ENCODE measurements at places on chromosomes 12 and 14.

DNA sequence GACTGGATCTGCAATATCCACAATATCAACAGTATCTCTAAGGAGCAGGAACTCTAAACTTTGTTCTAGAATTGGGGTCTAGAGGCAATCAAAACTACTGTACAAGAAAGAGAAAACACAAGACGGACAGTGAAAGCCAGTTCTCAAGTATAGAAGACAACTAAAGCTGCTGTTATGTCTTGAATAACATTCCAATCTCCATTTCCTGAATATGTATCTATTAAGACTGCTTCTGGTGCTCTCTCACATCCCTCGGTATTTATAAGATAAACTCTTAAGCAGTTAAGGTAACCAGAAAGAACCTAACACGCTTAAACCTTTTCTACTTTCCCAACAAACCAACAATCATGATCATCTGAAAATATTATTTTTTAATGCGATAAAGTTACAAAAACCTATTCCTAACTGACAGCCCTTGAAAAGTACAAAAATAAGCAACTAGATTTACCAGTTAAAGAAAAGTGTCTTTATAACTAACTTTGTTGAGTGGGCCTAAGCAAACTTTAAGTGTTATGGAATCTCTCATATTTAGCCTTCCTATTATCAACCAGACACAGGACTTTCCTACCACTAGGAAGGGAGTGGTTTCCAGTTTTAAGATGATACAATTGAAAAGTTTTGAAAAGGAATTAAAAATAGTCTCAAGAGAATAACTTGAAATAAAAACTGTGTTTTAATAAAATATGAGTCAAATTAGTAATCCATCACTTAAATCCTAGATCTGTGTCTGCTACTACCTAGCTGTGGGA is 30.7 kb downstream of the NUMB start:
- no peak for DNase-seq

DNA sequence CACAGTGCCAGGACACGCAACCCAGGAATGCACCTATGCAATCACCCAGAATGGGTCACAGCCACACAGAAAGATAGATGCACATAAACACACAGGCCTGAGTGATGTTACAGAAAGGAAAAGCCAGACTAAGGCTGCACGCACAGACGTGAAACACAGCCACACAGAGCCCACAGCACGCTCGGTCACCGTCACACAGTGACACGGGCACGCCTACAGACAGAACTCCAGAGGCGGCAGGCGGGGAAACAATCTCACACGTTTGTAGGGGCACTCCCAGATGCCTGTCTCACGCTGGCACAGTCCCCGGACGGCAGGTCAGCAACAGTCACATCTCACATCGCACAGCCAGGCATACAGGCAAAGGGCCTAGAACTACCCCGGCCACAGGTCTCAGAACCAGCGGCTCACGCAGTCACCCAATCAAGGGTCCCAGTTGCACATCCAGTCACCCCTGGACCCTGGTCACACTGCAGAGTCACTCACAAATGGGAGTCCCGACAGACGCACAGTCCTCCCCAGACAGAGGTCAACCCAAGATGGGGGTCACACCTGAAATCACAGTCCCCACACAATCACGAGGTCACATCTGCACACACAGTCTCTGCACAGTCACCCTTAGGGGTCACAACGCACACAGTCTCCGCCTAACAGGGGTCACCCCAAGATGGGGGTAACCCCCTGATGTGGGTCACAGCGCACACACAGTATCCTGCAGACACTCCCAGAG is 790 bp downstream of the SSH1 start:
- DNase-seq = peak; percentile 35

- DNase-seq = no peak
These were observed 127.1 kb downstream of the CAPZA3 start for GRCh38 chr12:18864900-18865561.

DNA sequence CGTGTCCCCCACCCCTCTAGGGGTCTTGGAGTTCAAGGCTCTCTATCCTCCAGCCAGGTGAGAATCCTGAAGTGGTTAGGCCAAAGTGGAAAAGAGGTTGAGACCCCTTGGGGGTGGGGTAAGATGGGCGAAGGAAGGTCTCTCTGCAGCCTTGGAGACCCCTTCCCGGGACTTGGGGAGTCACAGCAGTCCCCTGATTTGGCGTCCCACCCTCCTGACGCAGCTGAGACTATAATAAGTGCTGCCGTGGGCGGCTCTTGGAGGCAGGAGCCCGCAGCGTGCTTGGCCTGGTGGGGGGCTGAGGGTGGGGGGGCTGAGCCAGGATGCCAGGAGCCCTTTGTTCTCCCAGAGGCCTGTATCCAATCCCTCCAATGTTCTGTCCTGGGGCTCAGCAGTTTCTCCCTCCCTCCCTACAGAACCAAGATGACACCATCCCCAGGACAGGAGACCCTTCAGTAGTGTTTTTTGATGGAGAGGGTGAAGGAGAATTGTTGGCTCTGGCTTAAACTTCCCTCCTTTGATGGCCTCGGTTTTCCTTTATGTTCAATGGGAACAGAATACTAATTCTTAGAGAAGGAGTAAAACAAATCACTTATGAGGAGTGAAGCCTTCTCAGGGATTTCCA is 1.5 kb upstream of the AGAP2 start:
- no peak for DNase-seq

DNA sequence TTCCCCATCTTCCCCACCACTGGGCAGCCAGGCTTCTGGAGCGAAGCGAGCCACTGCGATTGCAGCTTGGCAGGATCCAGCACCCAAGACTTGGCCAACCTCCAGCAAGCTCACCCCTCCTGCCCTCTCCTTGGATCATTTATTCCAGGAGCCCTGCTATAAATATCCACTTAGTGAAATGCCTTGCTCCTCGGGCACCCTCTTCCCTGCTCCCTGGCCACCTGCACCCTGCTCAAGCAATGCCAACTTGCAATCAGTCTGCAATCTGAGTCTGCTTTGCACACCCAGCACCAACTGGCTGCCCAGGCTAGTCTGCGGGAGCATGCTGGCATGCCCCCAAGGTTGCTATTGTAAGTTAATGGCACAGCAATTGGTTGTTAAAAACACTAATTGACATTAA is 666.0 kb downstream of the MED13L start:
- DNase-seq = no peak

- no peak for DNase-seq
These were observed 112.2 kb downstream of the SLC16A7 start for GRCh38 chr12:59708064-59708463.

GRCh38 chr12:51865757-51866270 is 17.3 kb upstream of the FIGNL2 start:
- no peak for DNase-seq

- DNase-seq = no peak
These were observed 376.2 kb downstream of the DPF3 start for GRCh38 chr14:72517736-72518135.

- DNase-seq = no peak
These were observed 1.7 kb downstream of the RASSF8 start for GRCh38 chr12:25960143-25960542.

- DNase-seq = no peak
These were observed 259.1 kb downstream of the PCNX1 start for GRCh38 chr14:71166180-71166837.

DNA sequence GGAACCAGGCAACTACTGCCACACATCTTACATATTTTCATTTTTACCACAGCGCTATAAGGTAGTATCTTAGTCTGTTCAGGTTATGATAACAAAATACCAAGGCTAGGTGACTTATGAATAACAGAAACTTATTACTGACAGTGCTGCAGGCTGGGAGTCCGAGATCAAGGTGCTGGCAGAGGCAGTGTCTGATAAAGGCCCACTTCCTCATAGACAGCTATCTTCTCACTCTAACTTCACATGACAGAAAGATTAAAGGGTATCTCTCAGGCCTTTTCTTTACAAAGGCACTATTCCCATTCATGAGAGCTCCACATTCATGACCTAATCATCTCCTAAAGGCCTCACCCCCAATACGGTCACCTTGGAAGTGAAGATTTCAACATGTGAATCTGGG is 59.8 kb upstream of the MDM1 start:
- no peak for DNase-seq

- DNase-seq = no peak
These were observed 41.4 kb downstream of the PTPRQ start for GRCh38 chr12:80485222-80485987.

DNA sequence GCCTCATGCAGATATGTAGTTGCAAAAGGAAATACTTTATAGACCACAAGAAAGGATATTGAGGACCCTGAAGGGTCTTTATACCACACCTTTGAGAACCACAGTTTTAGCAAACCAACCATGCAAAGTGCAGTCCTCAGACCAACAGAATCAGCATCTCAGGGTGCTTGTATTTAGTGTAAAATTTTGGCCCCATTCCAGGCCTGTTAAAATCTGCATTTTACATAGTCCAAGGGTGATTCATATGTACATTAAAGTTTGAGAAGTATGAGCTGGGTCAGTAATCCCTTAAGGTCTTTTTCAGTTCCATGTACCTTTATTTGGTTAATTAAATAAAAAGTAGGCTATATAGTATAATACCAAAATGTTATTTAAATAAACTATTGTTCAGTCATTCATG is 91.2 kb downstream of the WNK1 start:
- no peak for DNase-seq

DNA sequence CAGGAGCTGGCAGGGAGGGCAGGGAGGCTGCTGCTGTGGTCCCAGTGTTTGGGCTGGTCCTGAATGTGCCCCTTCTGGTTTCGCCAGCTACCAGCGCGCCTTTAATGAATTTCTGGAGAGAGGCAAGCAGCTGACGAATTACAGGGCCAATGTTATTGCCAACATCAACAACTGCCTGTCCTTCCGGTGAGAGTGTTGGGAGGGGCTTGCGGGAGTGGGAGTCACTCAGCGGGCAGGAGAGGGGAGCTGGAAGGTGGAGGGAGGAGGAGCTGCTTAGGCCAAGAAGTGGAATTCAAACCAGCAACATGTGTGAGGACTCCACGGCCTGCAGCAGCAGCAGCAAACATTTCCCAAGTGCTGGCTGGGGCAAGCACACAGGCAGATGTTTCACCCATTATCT is 7.7 kb downstream of the TNFAIP2 start:
- DNase-seq = no peak

DNA sequence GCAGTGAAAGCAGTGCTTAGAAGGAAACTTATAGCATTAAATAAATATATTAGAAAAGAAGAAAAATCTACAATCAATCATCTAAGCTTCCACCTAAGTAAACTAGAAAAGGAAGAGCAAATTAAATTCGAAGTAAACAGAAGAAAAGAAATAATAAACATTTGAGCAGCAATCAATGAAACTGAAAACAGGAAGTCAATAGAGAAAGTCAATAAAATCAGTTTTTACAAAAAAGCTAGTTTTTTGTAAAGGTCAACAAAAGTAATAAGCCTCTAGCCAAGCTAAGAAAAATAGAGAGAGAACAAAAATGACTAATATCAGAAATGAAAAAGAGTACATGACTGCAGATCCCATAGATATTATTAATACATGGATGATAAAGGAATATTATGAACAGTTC is 34.2 kb upstream of the KTN1 start:
- DNase-seq = no peak

DNA sequence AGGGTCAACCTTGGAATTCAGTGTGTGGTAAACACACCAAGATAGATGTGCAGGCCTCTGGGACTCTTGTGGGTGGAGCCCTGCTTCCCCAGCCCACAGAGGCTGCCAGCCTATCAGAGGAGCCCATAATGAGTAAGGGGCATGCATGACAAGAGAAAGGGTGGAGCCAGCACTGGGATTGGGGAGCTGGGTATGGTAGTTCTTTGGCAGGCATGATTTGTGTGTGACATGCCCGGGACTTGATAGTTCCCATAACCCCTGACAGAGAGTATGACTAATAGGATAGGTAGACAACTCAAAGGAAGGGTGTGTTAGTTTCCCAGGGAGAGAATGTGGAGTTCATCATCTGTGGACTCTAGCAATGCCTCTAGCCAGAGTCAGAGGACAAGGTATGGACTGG is 143.0 kb downstream of the EMP1 start:
- no peak for DNase-seq

- DNase-seq = no peak
These were observed 64.8 kb upstream of the HIF1A start for GRCh38 chr14:61630399-61631044.

- DNase-seq = no peak
These were observed 54.1 kb upstream of the NUAK1 start for GRCh38 chr12:106192659-106193393.

DNA sequence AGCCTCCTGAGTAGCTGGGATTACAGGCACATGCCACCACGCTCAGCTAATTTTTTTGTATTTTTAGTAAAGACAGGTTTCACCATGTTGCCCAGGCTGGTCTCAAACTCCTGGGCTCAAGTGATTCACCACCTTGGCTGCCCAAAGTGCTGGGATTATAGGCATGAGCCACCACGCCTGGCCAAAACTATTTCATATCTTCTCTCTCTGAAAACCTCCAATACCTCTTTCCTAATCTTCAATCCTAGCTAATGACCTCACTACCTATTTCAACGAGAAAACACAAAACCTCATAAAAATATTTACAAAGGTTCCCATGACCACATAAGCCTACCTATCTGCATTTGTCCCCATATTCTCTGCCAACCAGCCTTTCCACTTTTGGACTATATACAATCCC is 32.3 kb upstream of the ANKS1B start:
- DNase-seq = no peak

DNA sequence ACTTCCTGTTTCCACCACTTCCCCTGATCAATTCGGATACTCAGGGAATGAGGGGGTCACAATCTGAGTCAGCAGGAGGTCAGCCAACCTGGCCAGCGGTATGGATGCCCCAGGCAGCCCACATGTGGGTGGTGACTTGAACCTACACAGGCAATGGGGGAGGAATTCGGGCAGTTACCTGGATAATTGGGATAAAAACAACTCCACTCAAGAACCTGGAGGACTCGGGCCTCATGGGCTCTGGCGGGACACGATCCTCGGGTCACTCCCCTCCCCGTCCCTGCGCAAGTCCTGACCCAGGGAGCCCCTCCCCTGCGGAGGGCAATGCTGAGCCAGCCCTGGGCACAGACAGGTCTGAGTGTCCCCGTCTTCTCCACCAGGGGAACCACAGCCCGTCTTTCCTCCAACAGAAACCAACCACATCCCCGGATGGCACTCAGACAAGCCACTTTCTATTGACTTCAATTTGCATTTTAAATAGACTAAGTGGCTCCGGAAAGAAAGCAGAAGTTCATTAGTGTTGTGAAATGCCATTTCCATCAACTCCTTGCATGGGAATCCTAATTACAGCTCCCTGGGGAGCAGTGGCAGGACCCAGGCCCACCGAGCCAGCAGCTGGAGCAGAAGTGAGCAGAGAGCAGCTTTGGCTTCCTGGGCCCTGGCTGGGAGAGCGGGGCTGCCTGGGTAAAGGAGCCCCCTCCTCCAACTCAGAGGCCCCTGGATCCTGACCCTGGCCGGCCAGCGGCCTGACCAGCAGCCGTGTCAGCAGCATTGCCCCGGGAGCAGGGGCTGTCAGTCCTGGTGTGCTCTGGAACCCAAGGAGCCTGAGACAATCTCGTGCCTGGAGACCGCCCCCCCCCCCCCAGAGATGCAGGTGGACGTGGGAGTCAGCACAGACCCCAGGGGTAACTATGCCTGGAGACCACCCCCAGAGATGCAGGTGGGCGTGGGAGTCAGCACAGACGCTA is 374.1 kb downstream of the ADGRD1 start:
- no peak for DNase-seq

- DNase-seq = no peak
These were observed 299.6 kb downstream of the EMP1 start for GRCh38 chr12:13496111-13496510.
